GM03348 (cell line): ENCODE measurements at places on chromosomes 5 and 9.
A peak's percentile ranks its signal among the peaks of the same experiment; 100 is the strongest.

- no peak for DNase-seq
Observed at GRCh38 chr9:69400470-69400869, 75.5 kb downstream of the ENTREP1 start.

DNA sequence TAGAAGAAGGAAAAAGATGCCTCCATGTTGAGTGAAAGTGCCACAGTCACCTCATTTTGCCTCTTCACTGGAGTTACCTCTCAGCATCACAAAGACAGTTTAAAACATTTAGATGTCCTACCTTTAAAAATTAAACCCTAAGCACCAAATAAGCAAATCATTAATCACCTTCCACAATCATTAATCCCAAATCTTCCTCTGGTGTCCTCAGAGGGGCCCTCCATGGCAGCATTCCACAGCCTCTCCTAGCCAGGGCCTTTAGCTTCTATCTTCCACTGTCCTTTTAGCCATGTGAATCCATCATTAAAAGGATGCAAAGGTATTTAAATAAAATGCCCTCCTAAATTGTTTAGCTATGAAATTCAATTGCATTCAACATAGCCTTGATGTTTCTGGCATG, 310.8 kb downstream of the PDE4D start:
- no peak for DNase-seq

DNA sequence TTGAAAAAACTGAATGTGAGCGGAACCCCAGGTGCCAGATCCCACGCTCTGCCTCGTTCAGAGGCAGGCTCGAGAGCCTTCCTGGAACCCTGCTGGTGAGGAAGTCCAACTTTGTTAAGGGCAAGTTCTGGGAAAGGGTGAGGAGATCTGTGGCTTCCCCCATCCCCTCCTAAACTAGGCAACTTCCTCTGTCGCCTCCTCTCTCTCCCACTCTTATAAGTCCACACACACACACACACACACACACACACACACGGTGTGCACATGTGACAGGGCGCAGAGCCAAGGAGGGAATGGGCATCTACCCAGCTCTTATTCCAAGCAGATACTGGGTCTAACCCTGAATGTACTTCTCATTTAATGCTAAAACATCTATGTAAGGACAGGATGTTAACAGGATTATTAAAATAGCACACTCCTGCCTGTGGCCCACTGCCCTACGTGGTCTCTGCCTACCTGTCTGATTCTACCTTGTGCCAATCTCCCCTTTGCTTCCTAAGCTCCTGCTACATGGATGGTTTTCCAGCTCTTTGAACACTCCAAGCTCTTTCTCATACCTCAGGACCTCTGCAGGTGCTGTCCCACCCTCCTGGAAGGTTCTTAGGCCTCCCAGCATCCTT, 72.4 kb upstream of the FBXW11 start:
- no peak for DNase-seq

DNA sequence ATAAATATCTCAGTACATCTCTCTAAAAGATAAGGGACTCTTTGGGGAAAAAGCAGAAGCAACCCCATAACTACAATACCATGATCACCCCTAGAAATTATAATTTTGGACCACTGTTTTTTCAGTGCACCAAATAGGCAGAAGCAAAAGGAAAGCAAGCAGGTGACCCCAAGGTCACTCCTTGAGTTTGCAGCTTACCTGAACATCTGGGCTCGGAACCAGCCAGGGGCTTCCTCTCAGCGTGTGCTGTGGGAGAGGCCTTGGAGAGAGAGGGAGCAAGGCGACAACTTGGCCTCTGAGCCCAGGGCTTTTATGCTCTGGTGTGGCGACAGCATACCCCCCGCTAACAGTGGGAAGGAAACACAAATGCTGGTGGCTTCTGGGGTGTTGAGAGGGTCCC, 16.8 kb downstream of the BNIP1 start:
- DNase-seq: no peak

GRCh38 chr5:115684513-115685037, 58.7 kb upstream of the TMED7 start:
- no peak for DNase-seq

- DNase-seq: no peak
Observed at GRCh38 chr5:90571147-90571773, 12.7 kb downstream of the ADGRV1 start.

GRCh38 chr9:2934883-2935282, 91.0 kb upstream of the PUM3 start:
- DNase-seq: no peak

- no peak for DNase-seq
Observed at GRCh38 chr5:139649082-139649991, 1.2 kb downstream of the CXXC5 start.

- DNase-seq: no peak
Observed at GRCh38 chr9:84592918-84593317, 76.6 kb upstream of the NTRK2 start.

- DNase-seq: peak; percentile 14
Observed at GRCh38 chr5:66769839-66770617, 173.8 kb downstream of the MAST4 start.

DNA sequence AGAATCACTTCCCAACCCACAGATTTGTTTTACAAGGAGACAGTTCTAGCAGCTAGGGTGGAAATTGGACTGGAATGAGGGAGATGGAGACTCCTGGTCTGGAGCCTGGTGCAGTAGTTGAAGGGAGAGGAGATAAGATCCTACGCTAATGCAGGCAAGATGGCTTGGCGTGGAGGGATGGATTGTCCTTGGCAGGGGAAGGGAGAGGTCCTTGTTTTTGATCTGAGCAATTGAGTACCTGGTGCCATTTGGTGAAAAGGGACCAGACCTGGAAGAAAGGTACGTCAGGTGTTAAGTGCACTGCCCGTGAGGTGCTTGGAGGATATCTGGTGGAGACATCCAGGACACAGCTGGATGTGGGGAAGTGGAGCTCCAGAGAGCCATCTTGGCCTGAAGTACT, 35.7 kb downstream of the ANGPTL2 start:
- no peak for DNase-seq

GRCh38 chr5:140555747-140556312, 1.4 kb downstream of the SRA1 start:
- no peak for DNase-seq

- peak; percentile 25 for DNase-seq
Observed at GRCh38 chr5:58922461-58923171, 339.7 kb downstream of the RAB3C start.

DNA sequence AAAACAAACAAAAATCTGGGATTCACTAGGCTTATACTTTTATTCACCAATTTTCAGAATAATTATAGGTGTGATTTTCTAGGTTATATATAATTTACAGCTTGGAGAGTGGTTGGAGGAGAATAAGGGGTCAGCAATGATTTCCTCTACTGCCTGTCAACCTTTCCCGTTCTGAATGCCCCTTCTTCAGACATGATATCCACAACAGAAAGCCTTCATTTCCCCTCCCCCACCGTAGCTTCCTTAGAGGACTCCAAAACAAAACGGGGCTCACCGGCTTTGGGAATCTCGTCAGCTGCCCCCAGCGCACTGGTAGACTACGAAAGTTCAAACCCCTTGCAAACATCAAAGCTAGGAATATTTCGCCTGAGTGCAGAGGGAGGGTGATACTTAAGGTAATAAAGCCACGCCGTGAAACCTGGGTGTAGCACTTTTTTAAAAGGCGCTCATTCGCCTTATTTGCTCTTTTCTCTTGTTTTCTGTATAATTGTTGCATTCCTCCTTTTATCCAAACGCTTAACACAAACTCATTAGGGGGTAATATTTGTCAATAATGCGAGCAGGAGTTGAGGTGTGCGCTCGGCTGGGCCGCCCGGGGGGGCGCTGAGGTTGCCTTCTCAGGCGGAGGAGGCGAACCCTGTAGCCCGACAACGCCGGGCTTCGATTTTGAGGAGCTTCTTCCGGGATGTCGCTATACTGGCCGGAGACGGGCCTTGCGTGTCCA, 2.4 kb downstream of the OTP start:
- DNase-seq: no peak

GRCh38 chr5:122129306-122129705, at the start of gene ZNF474:
Gene ZNF474, plus strand, starts transcription at chr5:122129546. Its CDS starts 22,445 bp downstream, at chr5:122151991.
- DNase-seq: peak; percentile 81

GRCh38 chr5:6660688-6661087, 27.4 kb downstream of the SRD5A1 start:
- no peak for DNase-seq

GRCh38 chr9:28249424-28249823, 676.1 kb upstream of the C9orf72 start:
- no peak for DNase-seq

DNA sequence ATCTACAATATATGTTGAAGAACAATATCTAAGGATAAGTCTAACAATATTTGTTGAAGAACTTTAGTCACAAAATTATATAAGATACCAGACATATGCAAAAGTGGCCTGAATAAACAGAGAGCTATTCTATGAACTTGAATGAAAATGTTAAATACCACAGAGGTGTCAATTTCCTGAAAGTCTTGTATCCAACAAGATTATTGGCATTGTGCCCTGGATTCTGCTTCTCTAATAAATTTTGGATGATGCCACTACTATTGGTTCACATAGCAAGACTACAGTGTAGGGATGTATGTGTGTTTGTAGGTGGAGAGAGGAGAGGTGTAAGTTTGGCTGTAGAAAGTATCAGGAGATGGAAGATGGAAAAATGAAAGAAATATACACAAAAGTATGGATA, 731.8 kb upstream of the RGMB start:
- DNase-seq: no peak

GRCh38 chr5:429453-430188, 13.4 kb upstream of the EXOC3 start:
- peak; percentile 76 for DNase-seq

DNA sequence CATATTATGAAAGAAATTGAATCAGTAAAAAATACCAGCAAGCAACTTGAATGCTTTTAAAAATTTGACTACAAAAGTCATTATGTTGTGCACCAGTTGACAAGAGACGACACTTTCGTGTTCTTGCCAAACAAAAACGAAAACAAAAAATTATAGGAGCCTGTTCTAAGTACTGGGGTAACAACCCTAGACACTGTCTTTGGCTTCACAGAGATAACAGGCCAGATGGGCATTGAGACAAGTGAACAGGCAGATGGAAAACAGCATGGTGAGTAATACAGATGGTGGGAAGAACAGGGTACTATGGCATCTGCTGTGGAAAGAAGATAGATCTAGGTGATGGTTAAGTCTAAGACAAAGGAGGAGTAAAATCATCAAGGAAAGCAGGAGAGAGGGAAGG, 99.0 kb downstream of the CDH12 start:
- no peak for DNase-seq

- DNase-seq: no peak
Observed at GRCh38 chr5:130501151-130501865, 597.0 kb downstream of the CHSY3 start.

DNA sequence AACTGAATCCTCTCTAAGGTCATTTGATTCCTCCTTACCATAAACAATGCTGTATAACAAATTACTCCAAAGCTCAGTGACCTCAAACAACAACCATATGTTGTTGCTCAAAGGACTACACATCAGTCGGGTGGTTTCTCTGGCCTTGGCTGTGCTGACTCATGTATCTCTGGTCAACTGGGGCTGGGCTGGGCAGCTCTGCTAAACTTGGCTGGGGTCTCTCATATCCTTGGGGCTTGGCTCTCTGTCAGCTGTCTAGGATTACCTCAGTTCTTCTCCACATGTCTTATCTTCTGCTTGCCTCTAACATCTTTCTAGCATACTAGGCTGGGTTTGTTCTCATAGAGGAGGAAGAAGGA, 86.4 kb downstream of the GALNT10 start:
- peak; percentile 86 for DNase-seq

DNA sequence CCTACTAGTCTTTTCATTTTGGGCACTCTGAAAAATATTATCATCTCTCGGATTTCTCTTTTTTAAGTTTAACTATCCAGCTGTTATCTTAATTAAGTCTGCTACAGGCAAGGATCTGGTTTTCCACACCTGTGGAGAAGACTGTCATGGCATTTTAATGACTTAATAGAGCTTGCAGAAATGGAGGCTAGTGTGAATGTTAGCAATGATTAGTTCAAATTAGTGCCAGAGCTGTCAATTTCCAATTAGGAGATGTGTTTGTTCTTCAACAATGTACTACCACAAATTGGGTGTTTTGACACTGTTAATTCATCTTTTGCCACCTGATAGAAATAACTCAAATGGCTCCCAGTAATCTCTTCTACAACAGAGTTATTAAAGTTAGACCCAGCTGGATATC, 2023.0 kb upstream of the CDH9 start:
- DNase-seq: no peak

DNA sequence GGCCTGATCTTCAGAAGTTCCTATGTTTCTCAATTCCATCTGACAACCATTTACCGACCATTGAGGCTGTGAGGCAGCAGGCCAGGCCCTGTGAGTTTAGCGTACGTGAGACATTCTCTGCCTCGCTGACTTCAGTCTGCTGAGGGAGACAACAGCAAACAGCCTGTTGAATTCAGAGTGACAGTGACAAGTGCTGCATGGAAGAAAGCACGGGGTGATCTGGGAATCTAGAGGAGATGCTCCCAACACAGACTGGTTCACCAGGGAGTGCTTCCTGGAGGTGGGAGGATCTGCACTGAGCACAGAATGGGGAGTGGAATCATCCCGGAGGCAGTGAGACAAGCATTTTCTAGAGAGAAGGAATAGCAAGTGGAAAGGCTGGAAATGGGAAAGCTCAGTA, 10.0 kb upstream of the DDX41 start:
- DNase-seq: no peak
